ENCODE measurements at places on chromosomes 7 and 10.

- no peak for DNase-seq
Measured at GRCh38 chr10:117899181-117899683, 147.5 kb downstream of the RAB11FIP2 start.

GRCh38 chr7:84149573-84149972 is 45.0 kb downstream of the SEMA3A start:
- no peak for DNase-seq

DNA sequence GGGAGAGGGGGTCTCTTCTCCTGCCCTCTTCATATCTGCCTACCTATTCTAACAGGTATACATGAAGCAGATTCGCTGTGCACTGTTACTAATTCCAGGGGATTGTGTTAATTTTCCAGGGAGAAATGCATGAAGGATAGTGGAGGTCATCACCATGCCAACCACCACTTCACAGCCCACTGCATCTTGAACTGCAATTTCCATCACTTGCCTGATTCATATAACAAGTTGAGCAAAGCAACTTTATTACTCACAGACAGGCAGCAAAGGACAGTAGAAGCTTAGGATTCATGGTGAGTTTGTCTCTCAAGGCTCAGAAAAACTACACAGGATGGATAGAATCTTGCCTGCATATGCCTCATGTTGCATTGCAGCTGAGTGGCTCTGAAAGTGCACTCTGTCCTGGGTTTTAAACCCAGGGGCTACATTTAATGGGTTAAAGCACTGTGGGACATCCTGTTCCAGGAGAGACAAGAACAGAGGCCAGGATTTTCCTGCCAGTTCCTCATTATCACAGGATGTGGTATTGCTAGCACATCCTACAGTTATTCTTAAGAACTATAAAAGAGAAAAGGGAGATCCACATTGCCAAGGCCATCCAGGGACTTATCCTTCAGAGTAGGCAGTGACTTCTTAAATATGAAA is 136.9 kb upstream of the PRSS1 start:
- no peak for DNase-seq

GRCh38 chr10:18144928-18145327 is 4.7 kb downstream of the CACNB2 start:
- DNase-seq = no peak

GRCh38 chr7:114793155-114793845 is 128.6 kb upstream of the MDFIC start:
- DNase-seq = no peak

DNA sequence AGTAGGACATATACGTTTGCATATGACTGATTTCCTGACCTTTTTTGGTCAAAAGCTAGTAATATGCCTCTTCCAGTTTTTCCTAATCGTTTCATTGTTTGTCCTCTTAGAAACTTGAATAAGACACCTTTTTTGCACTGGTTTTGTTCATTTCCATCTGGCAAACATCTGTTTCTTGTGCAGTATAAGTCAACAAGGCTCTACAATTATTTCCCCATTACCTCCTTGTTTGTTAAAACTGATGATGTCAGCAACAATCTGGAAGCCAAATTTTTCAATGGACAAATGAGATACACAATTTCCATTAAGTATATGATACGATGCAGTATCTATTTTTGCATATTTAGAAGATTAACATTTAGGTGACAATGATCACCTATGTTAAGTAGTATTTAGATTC is 148.8 kb downstream of the NRBF2 start:
- no peak for DNase-seq

DNA sequence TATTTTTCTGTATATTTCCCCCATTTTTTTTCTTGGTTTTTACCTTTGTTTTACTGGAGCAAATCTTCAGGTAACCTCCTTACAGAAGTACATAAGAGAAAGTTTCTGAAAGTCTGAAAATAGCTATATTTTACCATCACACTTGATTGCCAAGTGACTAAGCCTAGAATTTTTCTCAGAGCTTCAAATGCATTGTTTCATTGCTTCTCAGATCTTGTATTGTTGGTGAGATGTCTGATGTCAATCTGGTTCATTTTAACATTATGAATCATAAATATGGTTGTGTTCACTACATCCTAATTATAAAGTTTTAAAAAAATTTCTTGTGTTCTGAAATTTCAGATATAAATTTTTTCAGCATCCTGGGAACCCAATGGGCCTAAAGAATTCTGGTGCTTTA is 228.2 kb downstream of the AHR start:
- no peak for DNase-seq

DNA sequence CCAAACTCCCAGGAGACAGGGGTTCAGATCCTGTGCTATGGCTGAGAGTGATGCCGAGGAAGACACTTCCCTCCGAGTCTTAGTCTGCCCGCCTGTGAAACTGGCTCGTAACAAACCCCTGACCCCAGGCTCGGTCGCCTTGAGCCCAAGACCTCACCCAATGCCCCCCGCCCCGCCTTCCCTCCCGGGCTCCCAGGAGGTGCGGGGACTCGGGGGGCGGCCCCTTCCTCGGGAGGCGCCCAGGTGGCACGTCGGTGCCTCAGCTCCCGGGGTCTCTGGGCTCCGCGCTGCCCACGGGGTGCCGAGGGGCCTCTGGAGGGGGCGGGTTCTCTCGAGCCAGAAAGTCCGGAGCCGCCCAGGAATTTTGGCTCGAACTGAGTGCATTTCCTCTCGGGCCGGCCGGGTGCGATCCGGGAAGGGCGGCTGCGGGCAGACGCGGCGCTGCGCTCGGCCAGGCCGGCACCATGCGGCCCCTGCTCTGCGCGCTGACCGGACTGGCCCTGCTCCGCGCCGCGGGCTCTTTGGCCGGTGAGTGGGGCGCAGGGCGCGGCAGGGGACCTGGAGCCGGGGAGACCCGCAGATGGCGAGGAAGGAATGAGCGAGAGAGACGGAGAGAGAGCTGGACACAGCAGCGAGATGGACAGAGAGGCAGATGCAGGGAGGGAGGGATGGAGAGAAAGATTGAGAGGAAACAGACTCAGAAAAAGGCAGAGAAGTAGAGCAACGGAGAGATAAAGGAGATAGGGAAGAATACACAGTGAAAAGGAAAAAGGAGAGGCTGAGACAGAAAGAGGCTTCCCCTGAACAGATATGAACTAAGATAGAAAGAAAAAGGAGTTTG is at the start of gene PLAC9:
PLAC9 (plus strand) TSS at position 432 of the 841 bp plus-strand sequence; CDS start at position 465, 33 bp downstream.
- DNase-seq = no peak

GRCh38 chr10:58920655-58921003 is 255.8 kb upstream of the PHYHIPL start:
- no peak for DNase-seq

DNA sequence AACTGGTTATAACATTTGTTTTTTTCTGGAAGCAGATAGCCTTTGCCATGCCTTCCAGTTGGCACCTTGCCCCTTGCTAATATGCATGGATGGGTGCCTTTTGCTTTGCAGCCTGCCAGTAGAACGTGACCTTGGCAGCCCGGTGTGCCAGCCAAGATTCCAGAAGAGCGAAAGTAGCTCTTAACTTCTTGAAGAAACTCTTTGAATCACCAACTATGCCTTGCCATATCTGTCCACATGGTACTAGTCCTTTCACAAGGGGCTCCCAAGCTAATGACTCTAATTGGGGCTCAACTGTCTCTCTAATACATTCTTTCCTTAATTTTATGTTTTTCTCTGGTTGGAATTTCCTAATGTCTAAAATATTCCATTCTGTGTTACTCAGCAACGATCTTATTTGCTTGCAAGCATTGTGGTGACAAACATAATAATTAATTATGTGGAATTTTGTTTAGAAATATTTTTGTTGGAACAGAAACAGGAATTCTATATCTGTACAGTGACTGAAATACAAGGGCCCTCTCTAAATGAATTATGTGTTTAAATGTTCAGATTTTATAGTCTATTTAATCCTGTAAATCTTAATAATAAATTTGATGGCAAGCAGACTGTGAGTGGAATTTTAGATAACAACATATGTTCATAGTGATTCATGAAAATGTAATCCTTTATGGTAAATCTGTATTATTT is 45.8 kb downstream of the HDAC9 start:
- no peak for DNase-seq

GRCh38 chr7:131927770-131928423 is 371.5 kb upstream of the PODXL start:
- DNase-seq = no peak

DNA sequence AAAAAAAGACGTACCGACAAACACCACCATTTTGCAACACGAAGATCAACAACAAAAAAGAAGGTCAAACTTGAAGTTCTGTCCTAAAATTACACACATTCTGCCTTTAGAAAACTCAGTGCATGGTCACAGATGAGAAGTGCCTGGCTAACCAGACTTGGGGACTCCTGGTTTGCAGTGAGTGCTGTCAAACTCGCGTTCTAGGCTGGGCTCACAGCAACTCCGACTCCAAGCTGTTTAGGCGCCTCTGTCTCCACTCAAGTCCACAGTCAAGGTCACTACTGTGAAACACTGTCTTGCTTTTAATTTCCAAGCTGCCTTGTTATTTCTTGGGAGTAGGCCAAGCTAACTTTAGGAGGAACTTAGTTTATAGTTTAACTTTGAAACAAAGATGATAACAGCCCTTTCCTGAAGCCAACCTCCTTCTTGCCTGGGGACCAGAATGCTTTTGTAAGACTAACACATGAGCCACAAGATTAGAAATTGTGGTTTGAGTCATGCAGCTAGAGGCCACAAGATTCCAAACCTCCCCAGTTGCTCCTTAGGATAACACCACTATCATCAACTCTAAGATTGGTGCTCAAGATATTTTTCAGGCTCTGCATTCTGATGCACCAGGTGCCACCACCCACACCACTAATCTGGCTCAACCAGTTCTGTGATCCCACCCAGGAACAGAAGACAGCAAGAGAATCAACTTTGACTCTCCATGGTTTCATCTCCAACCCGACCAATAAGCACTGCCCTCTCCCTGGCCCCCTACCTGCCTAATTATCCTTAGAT is 1.1 kb upstream of the DNAAF5 start:
- DNase-seq = no peak

DNA sequence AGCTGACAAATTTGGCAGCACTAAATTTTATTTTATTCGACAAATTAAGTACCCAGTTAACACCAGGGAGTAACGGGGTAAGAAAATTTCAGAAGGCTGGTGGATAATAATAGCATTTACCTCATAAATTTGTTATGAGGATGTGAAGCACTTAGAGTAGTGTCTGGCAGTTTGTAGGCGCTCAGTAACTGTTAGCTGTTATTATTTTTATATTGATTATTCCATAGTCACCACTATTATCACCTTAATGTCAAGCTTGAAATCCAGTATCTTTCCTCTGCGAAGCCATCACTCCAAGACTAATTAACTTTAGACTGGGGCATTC is 563 bp upstream of the COA1 start:
- DNase-seq = no peak

DNA sequence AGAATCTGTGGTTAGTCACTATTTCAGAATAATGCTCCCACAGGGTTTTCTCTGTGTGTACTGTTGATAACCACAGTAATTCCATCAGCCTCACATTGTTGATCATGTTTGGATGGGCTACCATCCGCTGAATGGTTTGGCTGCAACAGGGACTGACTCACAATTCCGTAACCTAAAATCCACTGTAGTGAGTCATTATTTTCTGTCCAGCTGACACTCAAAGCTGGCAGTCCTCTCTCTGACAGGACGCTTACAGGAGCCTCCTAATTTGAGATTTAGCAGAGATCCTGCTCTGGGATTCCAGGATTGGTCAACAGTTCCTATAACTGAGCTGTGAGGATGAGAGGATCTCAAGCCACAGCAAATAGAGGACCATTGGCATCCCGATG is 32.7 kb downstream of the VWA2 start:
- DNase-seq = no peak

DNA sequence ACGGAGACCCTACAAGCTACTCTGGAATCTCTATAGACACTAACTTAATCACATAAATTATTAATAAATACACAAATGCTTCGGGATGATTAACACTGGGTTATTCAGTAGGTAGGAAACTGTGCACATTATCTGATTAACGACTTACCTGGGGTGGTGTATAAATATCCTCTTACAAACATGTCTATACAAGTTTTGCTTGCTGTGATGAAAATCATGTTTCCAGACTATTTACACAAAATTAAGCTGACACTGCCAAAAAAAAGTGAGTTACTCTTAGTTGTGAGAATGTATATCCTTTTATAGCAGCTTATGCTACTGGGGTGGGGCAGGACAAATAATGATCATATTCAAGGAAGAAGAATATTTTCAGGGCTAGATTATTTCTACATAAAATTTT is 314.6 kb downstream of the C7orf25 start:
- no peak for DNase-seq

- DNase-seq = no peak
Measured at GRCh38 chr10:13528875-13529713, at the start of gene BEND7. Gene BEND7 (minus strand): TSS chr10:13529014. CDS start chr10:13528533, 481 bp downstream.

- no peak for DNase-seq
Measured at GRCh38 chr10:126734015-126734414, 63.5 kb upstream of the C10orf90 start.

DNA sequence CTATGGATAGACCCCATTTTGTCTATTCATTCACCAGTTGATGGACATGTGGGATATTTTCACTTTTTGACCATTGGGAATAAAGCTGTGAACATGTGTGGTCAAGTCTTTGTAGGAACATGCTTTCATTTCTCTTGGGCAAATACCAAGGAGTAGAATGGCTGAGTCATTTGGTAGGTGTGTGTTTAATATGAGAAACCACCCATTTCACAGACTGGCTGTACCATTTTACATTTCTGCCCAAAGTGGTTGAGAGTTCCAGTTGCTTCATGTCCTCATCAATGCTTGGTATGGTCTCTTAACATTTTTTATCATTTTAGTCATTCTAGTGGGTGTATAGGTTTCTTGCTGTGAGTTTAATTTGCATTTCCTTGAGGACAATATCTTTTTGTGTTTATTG is 124.9 kb upstream of the RHEB start:
- DNase-seq = no peak

DNA sequence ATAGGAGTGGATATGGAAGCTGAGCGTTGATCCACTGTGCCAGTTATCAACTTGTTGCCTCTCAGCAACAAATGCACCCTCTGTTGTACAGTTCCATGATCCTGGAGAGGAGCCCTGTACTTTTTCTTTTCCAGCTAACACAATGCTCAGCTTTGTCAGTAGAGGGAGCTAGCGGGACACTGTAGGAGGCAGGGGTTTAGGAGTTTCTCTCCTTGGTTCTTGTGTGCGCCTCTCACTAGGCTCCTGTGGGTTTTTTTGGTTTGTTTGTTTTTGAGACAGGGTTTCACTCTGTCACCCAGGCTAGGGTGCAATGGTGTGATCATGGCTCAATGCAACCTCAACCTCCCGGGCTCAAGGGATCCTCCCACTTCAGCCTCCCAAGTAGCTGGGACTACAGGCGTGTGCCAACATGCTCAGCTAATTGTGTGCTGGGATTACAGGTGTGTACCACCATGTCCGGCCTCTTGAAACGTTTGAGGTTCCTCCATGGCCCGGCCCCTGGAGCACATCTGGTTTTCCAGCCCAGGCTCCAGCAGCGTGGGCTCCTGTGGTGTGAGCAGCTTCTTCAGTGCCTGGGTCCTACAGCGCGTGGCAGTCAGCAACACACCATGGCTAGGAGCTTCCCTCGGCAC is 12.0 kb upstream of the MARVELD1 start:
- DNase-seq = no peak

- DNase-seq = no peak
Measured at GRCh38 chr7:31077484-31078362, 25.6 kb downstream of the ADCYAP1R1 start.
